Heart right ventricle (tissue), 16 donors: ENCODE measurements at places on chromosomes 4 and X. TPM values are rescaled to one million over a fixed set of nuclear protein-coding genes. Genes with fewer than 3 reads are reported as not detected.
A peak's percentile ranks its signal among the peaks of the same experiment; 100 is the strongest.

GRCh38 chrX:54248309-54248708, 65.3 kb upstream of the FAM120C start:
- H3K36me3 ChIP-seq, result no peaks in the 10 kb centered on the region
- no peaks in the 10 kb centered on the region for H3K27me3 ChIP-seq
- H3K4me1 ChIP-seq, result no peaks in the 10 kb centered on the region
- H3K27ac ChIP-seq, result no peak overlapping the region
- no peak overlapping the region for H3K4me3 ChIP-seq

- H3K36me3 ChIP-seq, result no peaks in the 10 kb centered on the region
- no peaks in the 10 kb centered on the region for H3K27me3 ChIP-seq
- H3K4me3 ChIP-seq, result no peak overlapping the region
- no peaks in the 10 kb centered on the region for H3K4me1 ChIP-seq
- no peak for DNase-seq
- H3K27ac ChIP-seq, result no peak overlapping the region
Observed at GRCh38 chr4:122928930-122929329, 6.5 kb upstream of the NUDT6 start.

- DNase-seq, result no peak
- H3K27me3 ChIP-seq, result no peaks in the 10 kb centered on the region
- H3K4me3 ChIP-seq, result no peak within 1 kb of the TSS
- no peaks in the 10 kb centered on the region for H3K4me1 ChIP-seq
- no peaks in the 10 kb centered on the region for H3K36me3 ChIP-seq
- H3K27ac ChIP-seq, result no peak within 1 kb of the TSS
Observed at GRCh38 chrX:70234355-70234754, at the start of gene AWAT1. AWAT1 (plus strand) TSS chrX:70234655; CDS start chrX:70234696, 41 bp downstream.

- H3K36me3 ChIP-seq, result no peaks in the 10 kb centered on the region
- H3K27ac ChIP-seq, result no peak overlapping the region
- DNase-seq, result no peak
- no peaks in the 10 kb centered on the region for H3K27me3 ChIP-seq
- H3K4me1 ChIP-seq, result no peaks in the 10 kb centered on the region
Observed at GRCh38 chr4:158139086-158139485, 33.7 kb downstream of the GASK1B start.

- DNase-seq, result no peak
- H3K4me3 ChIP-seq, result no peak overlapping the region
- no peaks in the 10 kb centered on the region for H3K4me1 ChIP-seq
- H3K27me3 ChIP-seq, result no peaks in the 10 kb centered on the region
- no peak overlapping the region for H3K27ac ChIP-seq
- no peaks in the 10 kb centered on the region for H3K36me3 ChIP-seq
Observed at GRCh38 chr4:148831945-148832344, 389.7 kb upstream of the NR3C2 start.

DNA sequence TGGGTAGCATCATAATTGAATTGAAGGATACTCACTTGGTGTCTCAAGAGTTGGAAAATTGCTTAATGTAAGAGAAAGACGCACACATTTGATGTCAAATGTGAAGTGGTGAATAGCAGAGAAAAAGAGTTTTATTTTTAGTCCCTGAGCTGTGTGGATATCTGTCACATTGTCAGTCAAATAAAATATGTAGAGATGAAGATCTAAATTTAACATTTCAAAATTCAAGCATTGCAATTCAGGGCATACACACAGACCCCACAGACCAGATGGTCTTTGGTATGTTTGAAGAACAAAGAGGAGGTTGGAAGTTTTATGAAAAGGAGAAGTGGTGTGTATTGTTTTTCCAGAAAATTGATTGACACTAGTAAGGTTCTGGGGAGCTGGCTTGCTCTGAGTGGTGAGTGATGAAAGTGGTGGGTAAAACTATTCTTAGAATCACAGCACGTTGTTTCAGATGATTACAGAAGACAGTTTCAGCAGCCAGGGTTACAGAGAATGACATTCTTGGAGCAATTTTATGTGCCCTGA, 44.9 kb upstream of the BBS12 start:
- H3K27ac ChIP-seq, result peak overlapping the region; percentile 34
- no peaks in the 10 kb centered on the region for H3K27me3 ChIP-seq
- H3K36me3 ChIP-seq, result no peaks in the 10 kb centered on the region

Gene CMC4
- 18.1 TPM for total RNA-seq

DNA sequence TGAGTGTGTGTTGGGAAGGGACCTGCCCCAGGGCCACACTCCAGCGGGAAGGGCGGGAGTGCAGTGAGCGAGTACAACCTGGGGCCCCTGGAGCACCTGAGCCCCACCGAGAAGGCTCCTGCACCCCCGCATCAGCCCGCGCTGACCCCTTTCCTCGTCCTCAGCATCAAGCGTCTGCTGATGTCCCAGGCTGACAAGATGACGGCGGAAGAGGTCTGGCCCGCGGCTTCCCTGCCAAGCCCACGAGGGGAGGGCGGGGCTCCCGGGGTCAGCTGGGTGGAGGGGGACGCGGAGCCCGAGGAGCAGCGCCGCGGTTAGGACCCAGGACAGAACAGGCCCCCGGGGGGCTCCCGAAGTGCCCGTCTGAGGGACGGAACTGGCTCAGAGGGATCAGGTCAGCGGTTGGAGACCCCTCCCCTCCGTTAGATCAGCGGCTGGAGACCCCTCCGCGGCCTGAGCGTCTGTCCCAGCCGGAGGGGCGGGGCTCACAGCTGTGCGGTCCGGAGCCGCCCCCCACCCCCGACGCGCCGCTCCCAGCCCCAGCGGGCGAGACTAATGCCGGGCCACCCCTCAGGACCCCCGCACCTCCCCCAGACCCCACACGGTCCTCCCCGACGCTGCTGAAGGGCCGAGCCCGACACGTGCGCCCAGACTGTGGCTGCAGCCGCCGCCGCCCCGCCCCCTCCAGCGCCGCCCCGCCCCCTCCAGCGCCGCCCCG, 6.7 kb downstream of the MYL5 start:
- peak; percentile 75 for DNase-seq
- peaks cover 17% of the 10 kb centered on the region for H3K4me1 ChIP-seq
- H3K36me3 ChIP-seq, result no peaks in the 10 kb centered on the region
- no peaks in the 10 kb centered on the region for H3K27me3 ChIP-seq
- H3K27ac ChIP-seq, result peak overlapping the region; percentile 44
- peak overlapping the region; percentile 59 for H3K4me3 ChIP-seq

- H3K27me3 ChIP-seq, result no peaks in the 10 kb centered on the region
- no peaks in the 10 kb centered on the region for H3K4me1 ChIP-seq
- no peaks in the 10 kb centered on the region for H3K36me3 ChIP-seq
- no peak overlapping the region for H3K4me3 ChIP-seq
Observed at GRCh38 chr4:184850431-184851199, 24.8 kb upstream of the ACSL1 start.

GRCh38 chr4:6619116-6619465, 21.4 kb upstream of the MRFAP1 start:
- H3K4me1 ChIP-seq, result no peaks in the 10 kb centered on the region
- DNase-seq, result no peak
- H3K4me3 ChIP-seq, result no peak overlapping the region

Gene PCDH7
- total RNA-seq, result 160 TPM

DNA sequence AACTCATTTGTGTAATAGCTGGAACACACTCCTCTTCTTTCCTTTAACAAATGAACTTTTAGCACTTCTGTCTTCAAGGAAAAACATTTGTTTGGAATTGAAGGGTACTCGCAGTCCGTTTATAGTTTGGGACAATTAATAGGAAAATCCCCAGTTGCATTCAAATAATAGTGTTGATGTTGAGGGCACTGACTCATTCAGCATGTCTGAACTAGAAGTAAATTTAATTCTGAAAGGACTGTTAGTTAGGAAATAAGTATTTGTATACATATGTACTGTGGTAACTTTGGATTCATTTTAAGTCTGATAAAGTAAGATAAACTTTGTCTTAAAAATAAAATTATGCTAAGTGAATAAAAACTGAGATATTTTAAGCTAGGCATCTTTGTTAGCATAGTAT, 27.2 kb downstream of the FAM199X start:
- no peak overlapping the region for H3K27ac ChIP-seq
- no peaks in the 10 kb centered on the region for H3K27me3 ChIP-seq

Gene TLR3
- total RNA-seq, result 3.2 TPM

DNA sequence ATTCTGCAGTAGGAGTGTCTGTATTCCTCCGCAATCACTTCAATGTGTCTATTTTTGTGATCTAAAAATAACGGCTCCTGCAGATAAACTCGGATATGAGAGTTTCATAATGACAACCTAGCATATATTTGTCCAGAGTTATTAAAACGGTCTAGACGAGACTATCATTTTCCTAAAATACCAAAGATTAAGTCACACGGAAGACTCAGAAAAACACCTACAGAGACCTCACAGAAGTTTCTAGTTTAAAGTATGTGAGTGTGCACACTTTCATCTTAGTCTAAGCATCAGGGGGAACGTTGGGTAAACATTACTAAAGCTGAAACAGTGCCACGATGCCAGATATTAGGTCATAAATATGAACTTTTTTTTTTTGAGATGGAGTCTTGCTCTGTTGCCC, 156.9 kb downstream of the AFAP1 start:
- DNase-seq, result no peak
- peaks cover 2% of the 10 kb centered on the region for H3K36me3 ChIP-seq
- peak overlapping the region; percentile 50 for H3K27ac ChIP-seq
- peaks cover 48% of the 10 kb centered on the region for H3K4me1 ChIP-seq
- H3K27me3 ChIP-seq, result no peaks in the 10 kb centered on the region

Gene SSX2
- total RNA-seq, result not detected

- no peak overlapping the region for H3K4me3 ChIP-seq
- H3K36me3 ChIP-seq, result no peaks in the 10 kb centered on the region
- no peak for DNase-seq
- no peak overlapping the region for H3K27ac ChIP-seq
Observed at GRCh38 chrX:149374751-149375150, 130.4 kb downstream of the IDS start.

Gene RPS6KA6
- total RNA-seq, result 0.66 TPM

GRCh38 chr4:153469031-153469430, 2.9 kb downstream of the TMEM131L start:
- H3K4me3 ChIP-seq, result no peak overlapping the region
- H3K27me3 ChIP-seq, result no peaks in the 10 kb centered on the region
- peaks cover 44% of the 10 kb centered on the region for H3K4me1 ChIP-seq
- H3K36me3 ChIP-seq, result no peaks in the 10 kb centered on the region

Gene CNKSR2
- 1.0 TPM for total RNA-seq
